ENCODE measurements at places on chromosomes 3 and 15. TPM values are rescaled to one million over a fixed set of nuclear protein-coding genes. Genes with fewer than 3 reads are reported as not detected.
A peak's percentile ranks its signal among the peaks of the same experiment; 100 is the strongest.

DNA sequence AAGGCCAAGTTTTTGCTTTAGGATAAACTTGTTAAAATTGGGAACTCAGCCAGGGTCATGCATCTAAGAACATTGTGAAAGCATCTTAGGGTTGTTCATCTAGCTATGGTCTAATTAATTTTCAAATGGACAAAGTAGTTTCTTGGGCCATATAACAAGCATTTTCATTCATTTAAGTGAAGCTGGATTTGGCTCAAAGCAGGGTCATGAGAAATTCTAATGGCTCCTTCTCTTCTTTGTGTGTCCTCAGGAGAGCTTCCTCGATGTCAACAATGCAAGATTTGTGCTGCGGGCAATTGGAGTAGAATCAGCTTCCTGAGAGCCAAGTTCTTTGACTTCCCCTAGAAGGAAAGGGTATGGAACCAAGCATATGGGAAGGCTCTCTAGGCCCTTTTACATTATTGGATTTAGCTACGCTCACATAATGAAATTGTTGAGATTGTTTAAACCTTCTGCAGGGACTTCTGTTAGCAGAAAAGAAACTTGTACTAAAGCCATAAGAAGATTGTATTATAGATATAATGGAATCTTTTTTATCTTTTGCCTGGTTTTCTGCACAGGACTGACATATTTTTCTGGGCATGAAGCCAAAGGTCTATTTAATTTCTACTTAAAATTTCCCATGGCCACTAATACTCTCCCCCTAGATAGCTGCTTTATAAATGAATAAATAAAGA, 1.8 kb upstream of the SAMMSON start:
- DNase-seq, result no peak

GRCh38 chr3:126036056-126036549, 47.8 kb downstream of the SLC41A3 start:
- no peak for DNase-seq

The RPL29 gene
- 1,045 TPM for total RNA-seq

GRCh38 chr3:125067225-125067624, 11.4 kb upstream of the HEG1 start:
- no peak for DNase-seq

GRCh38 chr15:32096916-32097617, 66.8 kb downstream of the CHRNA7 start:
- no peak for DNase-seq

DNA sequence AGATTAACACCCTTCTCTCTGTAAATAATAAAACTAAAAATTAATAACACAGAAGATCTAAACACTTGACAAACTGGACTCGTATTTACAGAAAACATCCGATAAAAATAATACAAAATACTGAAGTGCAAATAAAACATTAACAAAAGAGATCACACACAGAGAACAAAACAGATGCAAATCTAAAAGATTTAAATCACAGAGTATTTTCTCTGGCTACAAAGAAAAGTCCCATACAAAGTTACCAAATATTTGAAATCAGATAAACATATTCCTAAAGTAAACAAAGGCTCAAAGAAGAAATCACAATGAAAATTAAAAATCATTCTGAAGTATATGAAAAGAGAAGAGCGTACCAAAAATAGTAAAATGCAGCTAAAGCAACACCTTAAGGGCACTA, 42.5 kb downstream of the TBL1XR1 start:
- DNase-seq, result no peak

GRCh38 chr3:70249509-70250160, 62.8 kb downstream of the MDFIC2 start:
- DNase-seq, result no peak

The KBTBD12 gene
- total RNA-seq, result not detected

The SERINC4 gene
- total RNA-seq, result 0.22 TPM

The KLHL40 gene
- total RNA-seq, result not detected

DNA sequence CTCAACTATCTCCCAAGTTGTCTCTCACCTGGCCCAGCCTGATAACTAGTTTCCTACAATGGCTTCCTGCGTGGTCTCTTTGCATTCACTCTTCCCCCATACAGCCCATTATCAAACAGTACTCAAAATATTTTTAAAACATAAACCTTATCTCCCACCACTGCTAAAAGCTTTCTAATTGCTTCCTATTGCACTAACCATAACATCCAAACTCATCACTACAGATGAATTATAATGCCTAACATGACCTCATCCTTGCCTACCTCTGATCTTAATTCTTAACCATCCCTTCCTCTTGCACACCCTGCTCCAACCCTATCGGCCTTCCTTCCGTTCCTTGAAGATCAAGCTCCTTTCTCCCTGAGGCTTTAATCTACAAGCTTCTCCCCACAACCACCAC, 17.0 kb downstream of the ACAP2 start:
- no peak for DNase-seq

DNA sequence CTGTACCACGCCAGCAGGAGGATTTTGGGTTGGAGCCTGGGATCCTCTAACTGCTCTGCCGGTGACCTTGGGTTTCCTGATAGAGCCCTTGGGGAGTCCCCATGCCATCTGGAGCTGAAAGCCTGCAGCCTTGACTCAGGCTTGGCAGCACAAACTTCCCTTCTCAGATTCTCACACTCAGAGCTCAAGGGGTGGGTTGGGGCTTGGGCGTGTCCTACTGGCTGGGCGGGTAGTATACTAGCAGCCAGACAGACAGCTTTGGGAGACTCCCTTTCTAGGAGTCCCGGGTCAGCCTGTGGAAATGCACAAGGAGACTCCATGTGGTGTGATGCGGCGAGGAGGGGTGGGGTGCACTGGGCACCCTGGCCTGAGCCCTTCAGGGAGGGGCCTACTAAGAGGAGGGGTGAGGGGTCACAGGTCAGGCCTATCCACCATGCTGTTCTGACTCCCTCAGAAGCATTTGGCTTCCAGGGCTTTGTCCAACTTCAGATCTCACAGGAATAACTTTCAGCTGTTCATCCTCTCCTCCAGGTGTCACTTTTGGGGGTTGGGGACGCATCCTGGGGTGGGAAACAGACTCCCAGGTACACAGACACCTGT, 21.6 kb upstream of the PLXNA1 start:
- peak; percentile 47 for DNase-seq

DNA sequence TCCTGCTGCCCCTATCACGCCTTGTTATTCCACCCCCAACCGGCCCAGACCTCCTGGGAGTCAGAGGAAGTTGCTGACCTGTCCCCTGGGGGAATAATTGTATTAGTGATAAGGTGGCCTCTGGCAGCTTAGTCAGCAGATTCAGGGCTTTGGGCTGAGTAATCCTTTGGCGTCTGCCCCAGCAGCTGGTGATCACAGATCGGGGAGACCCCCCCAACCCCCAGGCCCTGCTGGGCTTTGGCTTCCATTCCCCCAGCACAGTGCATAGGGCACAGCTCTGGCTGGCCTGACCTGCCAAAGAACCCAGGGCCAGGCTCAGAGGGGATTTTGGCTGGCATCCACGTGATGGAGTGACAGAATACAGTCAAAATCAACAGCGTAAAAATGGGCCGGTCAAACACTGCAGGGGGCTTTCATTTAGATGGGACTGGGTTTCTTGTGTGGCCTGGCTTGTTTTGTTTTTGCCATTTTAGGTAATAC, 3.9 kb upstream of the NR2E3 start:
- DNase-seq, result no peak

GRCh38 chr3:29805757-29806156, 524.9 kb downstream of the RBMS3 start:
- no peak for DNase-seq

- no peak for DNase-seq
Measured at GRCh38 chr3:136634821-136635220, 117.4 kb downstream of the STAG1 start.

The STX19 gene
- total RNA-seq, result not detected

The FBXO40 gene
- total RNA-seq, result not detected

The SCN10A gene
- total RNA-seq, result not detected

GRCh38 chr15:74630284-74631086, 14.8 kb downstream of the CLK3 start:
- DNase-seq, result no peak

The CCDC13 gene
- 0.49 TPM for total RNA-seq

GRCh38 chr3:30658328-30659052, 52.1 kb downstream of the TGFBR2 start:
- no peak for DNase-seq

The CTXN2 gene
- total RNA-seq, result not detected

The MINAR1 gene
- total RNA-seq, result 0.72 TPM

DNA sequence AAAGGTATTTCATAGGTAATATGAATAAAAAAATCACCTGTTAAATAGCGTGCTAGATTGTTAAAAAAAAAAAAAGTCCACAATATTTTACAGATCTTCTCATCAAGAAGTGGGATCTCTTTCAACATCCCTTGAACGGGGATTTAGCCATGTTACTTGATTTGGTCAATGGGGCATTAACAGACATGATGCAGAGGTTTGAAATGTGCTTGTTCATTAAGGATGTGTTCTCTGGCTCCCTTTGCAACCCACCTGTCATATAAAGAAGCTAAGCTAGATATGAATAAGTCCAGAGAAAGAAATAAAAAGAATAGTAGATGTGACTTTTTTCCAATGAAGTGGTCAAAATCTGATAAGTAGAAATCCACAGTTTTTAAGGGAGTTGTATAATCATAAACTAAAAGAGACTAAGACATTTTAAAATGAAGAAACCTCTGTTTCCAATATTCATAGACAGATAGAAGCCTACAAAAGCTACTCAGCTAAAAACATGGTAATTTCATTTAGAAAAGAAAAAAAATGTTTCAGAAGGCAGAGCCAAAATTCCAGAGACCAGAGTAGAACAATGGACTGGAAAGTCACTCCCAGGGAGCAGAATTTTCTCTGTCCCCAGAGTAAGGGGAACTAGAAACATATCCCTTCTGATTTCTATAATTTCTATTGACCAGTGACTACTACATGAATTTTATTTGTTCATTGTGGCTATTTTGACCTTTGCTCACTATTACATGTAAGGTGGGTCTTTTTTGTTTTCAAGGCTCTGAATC, 79.2 kb downstream of the PLSCR2 start:
- no peak for DNase-seq

- no peak for DNase-seq
Measured at GRCh38 chr15:29693225-29693624, 129.0 kb downstream of the TJP1 start.

- peak; percentile 68 for DNase-seq
Measured at GRCh38 chr15:65421360-65422215, 1.2 kb downstream of the IGDCC4 start.

DNA sequence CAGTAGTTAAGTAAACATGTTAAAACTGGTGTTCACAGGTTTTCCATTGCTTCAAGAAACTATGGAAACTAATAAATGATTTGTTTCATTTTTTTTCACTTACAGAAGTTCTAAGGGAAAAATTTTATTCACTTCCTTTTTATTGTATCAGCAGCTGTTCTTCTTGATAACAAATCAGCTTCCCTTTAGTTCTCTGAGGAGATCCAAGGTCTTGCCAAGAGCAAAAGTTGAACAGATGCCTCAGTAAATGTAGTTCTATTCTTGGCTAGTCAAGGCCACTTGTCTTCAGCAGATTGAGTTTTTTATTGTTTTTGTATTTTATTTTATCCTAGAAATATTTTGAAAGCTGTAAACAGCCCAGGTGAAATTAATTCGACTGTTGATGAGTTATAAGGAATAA, 41.8 kb downstream of the KCNH8 start:
- DNase-seq, result no peak

DNA sequence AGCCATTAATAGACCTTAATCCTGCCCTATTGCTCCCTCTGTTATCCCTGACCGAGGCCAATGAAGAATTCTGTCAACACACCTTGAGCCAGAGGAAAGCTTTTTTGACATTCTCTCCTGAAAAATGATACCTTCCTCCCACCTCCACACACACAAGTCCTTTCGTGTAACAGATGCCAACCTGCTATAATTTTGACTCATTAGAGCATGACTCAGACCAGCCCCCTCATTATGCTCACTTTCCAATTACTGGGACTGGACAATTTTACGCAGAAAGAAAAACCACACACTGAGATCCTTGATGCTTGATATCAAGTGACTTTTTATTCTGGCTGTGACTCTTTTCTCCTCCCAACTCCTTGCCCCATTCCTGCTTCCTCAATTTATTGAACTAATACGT, 50.9 kb downstream of the LSAMP start:
- DNase-seq, result no peak

GRCh38 chr3:189630767-189631372, 319 bp upstream of the TP63 start:
- DNase-seq, result no peak

DNA sequence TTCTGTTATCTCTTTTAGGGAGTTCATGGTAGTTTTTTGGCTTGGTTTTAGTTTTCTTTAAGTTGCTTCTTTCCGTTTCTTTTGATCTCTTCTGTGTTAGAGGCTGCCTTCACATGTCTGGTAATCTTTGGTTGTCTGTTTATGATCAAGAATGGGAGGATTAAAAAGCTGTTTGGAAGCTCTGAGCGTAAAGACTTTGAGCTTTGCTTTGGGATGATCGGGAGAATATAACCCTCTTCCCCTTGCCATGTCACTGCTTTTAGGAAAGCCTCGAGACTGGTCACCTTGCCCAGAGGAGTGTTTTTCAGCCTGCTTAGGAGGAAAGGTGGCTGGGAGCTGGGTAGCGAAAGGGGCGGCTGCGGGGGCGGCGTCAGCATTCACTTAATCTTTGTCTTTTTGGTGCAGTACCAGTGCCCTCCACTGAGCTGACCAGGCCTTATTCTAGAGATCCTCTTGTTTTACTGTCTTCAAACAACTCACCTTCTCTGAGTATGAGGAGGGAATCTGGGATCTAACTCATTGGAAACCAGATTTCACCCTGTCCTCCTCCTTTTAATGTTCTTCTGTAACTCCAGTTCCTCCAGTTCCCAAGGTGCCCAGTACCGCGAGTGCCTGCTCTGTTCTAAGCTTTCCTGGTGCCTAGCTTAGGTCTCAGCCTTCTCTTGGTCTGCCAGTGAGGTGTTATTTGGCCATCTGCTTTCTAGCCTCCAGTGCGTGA, 15.5 kb downstream of the TATDN2 start:
- peak; percentile 77 for DNase-seq

DNA sequence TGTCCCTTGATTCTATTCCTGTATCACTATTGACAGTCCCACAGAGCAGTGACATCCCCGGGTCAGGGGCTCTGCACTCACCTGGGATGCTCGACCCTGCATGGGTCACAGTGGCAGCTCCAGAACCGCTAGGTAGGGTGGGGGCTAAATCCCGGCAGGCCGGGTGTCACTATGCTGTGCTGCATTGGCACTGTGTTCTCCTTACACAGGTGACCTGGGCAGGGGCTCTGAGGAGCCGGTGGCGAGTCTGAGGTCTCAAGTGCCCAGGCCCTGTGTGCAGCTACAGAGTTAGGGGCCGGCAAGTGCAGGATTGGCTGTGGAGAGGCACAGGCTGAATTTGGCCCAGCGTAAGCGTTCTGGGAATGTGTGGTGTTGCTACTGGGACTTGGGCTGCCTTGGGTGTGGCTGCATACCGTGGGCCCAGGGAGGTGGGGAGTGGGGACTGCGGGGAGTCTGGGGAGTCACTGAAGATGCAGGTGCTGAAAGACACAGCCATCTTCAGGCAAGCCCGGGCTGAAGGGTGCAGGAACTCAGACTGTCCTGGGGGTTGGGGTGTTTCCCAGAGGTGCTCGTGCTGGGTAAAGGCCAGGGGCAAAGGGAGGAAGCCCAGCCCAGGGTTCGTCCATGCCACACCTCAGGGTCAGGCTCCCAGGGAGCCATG, 102.6 kb upstream of the PRR20G start:
- DNase-seq, result no peak
